M059J (cell line): ENCODE measurements at places on chromosomes 1 and 21. TPM values are rescaled to one million over a fixed set of nuclear protein-coding genes. Genes with fewer than 3 reads are reported as not detected.

Gene MYBPHL
- total RNA-seq: not detected in 2 replicates

Gene TRIM45
- 1.5 and 4.2 TPM in 2 replicates for total RNA-seq

Gene VHLL
- not detected in 2 replicates for total RNA-seq

- DNase-seq: no peak
Measured at GRCh38 chr1:160045653-160046052, 13.9 kb upstream of the PIGM start.

DNA sequence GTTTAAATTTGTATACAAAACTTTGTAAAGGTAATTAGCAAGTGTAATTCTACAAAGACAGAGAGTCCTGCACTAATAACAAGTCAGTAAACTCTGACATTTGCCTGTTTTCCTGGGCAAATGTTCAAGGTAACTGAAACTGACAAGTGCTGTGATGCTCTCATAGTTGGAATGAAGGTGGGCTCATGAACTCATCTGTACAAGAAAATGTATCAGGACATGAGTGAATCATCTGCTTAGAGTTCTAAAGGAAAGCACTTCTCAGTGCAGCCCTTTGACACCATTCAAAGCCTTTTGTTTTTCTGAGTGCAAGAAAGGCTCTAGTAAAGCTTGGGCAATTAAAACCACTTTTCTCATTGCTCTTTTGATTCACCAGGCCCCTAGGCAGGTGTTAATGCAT is 91.5 kb downstream of the UROD start:
- no peak for DNase-seq

- no peak for DNase-seq
Measured at GRCh38 chr1:59107516-59107915, 189.4 kb upstream of the FGGY start.
